ENCODE measurements at places on chromosomes 2 and 18.

DNA sequence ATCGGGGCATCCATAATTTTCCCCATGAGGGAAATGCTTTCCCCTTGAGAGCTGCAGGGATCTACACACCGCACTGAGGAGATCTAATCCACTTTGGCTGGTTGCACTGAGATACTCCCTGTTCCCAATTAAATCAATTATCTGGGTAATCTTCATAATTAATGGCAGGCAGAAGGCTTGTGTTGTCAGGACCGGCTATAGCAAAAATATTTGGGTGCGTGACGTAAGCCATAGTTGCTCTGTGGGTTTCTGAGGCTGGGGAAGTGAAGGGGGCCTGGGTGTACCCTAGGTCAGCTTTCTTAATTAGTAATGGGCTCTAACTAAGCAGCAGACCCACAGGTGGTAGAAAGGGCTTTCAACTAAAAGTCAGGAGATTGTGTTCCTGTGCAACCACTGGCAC is 62.8 kb upstream of the UPP2 start:
- DNase-seq, result no peak

DNA sequence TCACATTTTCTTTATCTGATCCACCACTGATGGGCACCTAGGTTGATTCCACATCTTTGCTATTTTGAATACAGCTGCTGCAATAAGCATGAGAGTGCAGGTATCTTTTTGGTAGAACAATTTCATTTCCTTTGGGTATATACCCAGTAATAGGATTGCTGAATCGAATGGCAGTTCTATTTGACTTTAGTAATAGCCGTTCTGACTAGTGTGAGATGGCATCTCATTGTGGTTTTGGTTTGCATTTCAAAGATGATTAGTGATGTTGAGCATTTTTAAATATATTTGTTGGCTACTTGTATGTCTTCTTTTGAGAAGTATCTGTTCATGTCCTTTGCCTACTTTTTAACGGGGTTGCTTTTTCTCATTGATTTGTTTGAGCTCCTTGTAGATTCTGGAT is 72.3 kb downstream of the CCDC138 start:
- no peak for DNase-seq

DNA sequence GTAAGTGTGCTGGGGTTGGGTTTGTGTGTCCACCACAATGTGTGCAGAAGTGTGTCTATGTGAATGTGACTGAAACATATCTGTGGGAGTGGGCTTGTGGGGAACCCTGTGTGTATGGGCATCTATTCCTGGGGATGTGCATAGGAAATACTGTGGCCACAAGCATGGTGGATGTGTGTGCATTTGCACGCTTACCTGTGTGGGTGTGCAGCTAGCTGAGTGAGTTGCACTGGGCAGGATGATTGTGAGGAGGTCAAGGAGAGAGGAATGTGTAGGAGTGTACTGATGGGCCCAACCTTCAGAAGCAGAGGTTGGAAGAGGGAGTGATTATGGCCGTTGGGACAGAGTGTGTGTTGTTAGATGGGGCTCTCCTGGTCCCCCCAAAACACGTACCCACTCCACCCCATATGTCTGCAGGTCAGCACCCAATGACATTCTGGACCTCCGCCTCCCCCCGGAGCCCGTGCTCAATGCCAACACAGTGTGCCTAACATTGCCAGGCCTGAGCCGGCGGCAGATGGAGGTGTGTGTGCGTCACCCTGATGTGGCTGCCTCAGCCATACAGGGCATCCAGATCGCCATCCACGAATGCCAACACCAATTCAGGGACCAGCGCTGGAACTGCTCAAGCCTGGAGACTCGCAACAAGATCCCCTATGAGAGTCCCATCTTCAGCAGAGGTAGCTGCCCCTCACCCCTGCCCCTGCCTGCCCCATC is 1.2 kb downstream of the WNT10A start:
- DNase-seq, result no peak

- no peak for DNase-seq
These were observed 37.1 kb downstream of the RNF152 start for GRCh38 chr18:61855449-61856378.

Measured in activated gamma-delta T cell (primary cell).